ENCODE measurements at places on chromosomes 1 and 21.

DNA sequence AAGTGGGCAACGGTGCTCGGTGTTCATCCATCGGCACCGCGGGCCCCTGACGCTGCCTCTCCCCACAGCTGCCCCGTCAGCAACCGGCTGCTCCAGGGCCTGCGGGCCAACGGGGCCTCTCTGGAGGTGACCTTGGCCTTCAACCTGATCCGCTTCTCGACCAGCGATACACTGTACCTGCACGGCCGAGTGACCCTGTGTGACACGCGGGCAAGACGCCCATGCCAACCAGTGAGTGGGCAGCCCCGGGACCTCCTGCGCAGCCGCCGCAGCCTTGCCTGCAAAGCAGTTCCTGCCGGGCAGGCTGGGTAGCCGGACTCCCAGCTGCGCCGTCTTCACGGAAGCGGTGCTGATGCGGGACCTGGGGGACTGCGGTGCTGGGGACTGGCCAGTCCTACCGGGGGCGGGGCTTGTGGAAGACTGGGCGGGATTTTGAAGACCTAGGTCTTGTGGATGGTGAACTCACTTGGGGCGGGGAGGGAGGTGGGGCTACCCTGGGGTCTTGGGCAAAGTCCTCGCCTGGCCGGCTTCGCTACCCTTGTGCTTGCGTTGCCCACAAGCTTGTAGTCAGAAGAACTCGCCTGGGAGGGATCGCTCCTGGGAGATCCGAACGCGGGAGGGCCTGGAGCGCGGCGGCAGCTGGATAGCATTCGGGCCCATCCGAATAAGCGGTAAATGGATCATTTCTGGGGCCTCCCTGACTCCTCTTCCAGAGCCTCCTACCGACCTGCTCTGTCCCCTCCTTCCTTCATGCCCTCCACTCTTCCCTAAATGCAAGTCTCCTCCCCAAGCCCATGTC is 8.8 kb upstream of the CEP85 start:
- DNase-seq, result no peak

GRCh38 chr1:225923381-225923691 is 714 bp downstream of the PYCR2 start:
- no peak for DNase-seq

GRCh38 chr1:22115286-22115685 is 27.6 kb downstream of the WNT4 start:
- DNase-seq, result no peak

DNA sequence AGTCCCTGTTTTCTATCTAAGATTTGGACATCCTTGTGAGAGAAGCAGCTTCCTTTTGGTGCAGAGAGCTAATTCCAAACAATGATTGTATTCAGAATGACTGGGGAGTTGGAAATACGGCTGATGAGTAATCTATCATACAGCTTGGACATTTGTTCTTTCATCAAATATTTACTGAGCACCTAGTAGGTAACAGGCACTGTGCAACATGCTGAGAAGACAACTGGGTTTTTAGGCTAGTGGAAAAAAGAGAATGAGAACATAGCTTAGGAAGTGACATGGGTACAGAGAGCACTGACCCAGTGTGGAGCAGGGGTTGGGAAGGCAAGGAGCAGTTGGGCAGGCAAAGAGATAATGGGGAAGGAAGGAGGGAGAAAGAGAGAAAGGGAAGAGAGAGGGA is 87.5 kb downstream of the TBX19 start:
- DNase-seq, result no peak

DNA sequence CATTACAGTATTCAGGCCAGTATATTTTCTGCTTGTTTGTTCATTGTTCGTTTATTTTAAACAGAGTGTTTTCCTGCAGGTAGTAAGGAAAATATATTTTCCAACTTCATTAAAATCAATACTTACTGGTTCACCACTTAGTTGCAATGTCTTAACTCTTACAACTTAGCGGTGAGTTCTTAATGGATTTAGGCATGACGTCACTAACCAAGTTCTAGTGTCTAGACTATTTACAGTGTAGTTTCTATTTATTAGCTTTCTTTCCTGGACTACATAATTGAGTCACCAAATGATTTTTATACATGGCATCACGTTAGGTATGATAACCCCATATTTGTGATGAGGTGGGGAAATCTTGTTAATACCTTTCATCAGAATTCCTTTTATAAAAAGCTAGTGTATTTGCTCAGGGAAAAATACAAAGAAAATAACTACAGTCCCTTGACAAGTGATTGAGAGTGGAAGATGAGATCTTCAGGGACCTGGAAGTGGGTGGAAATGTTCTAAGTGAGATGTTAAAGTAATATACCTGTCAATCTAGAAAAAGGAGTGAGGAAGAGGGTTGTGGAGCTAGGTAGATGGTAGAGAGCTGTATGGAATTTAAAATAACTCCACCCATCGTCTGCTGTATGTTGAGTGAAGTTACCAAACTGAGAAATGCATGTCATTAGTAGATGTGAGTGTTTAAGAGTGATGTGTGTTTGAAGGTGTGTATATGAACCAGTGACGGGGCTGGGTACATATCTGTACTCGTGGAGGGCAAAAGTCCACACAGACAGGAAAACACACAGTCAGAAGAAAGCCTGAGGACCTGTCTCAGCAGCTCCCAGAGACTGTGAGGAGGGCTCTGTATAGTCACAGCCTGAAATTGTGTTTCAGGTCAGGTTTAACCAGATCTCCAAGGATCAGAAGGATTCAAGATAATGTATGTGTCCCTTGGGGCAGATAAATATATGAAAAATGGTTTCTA is 197.6 kb upstream of the ADAMTS5 start:
- DNase-seq, result no peak

DNA sequence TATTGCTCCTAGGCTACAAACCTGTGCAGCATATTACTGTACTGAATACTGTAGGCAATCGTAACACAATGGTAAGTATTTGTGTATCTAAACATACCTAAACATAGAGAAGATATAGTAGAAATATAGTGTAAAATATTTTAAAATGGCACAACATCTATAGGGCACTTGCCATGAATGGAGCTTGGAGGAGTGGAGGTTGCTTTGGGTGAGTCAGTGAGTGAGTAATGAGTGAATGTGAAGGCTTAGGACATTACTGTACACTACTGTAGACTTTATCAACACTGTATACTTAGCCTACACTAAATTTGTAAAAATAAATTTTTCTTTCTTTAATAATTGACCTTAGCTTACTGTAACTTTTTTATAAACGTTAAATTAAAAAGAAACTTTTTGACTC is 7.9 kb downstream of the LEFTY2 start:
- no peak for DNase-seq

GRCh38 chr1:29258189-29258975 is 22.1 kb downstream of the PTPRU start:
- no peak for DNase-seq

DNA sequence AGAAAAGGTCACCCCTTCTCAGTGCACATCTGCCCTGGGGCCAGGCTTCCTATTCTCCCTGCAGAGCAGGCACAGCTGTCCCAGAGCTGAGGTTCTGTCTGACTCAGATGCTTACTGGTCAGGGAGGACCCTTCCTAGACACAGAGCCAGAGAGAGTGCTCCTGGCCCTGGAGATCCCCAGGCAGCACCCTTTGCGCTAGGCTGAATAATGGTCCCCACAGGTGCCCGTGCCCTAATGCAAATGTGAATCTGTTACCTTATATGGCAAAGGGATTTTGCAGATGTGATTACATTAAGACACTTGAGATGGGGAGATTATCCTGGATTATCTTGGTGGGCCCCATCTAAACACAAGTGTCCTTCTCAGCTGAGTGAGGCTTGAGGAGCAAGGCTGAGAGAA is 2.6 kb upstream of the TNNI1 start:
- DNase-seq, result no peak

GRCh38 chr1:90262791-90263190 is 267.9 kb downstream of the ZNF326 start:
- no peak for DNase-seq

- DNase-seq, result no peak
Observed at GRCh38 chr1:169148472-169149252, 42.2 kb downstream of the ATP1B1 start.
